ENCODE measurements at places on chromosomes 1 and 21.

- peak; percentile 80 for DNase-seq
Observed at GRCh38 chr1:8510041-8510823, 192.3 kb downstream of the SLC45A1 start.

- no peak for DNase-seq
Observed at GRCh38 chr1:204583909-204584632, 67.9 kb downstream of the MDM4 start.

- peak; percentile 20 for DNase-seq
Observed at GRCh38 chr1:85148524-85149250, 52.1 kb downstream of the SYDE2 start.

GRCh38 chr1:228736844-228737445 is 1.7 kb downstream of the RHOU start:
- peak; percentile 17 for DNase-seq

DNA sequence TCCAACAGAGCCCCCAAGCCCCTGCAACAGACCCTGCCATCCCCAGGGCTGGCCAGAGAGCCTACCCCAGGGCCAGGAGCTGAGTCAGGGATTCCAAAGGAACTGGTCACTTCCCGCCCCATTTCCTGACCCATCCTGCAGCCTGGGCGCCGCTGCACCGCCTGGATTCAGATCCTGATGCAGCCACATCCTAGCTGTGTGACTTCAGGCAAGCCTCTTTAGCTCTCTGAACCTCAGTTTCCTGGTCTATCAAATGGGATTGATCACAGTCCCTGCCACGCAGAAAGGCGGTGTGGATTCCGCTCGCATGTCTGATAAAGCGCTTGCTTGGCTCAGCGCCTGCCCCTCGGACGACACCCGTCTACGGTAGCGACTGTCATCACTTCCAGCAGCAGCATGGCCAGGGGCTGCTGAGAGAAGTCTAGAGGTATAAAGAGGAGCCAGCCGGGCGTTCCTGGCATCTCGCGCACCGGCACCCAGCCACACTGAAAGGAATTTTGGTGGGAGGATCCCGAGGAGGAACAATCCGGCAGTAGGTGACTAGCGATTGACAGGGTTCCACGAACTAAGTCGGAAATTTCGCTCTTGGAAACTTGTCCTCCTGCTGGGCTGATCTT is 10.1 kb downstream of the EPHA2 start:
- peak; percentile 94 for DNase-seq

GRCh38 chr1:153253693-153254092 is 5.8 kb upstream of the LORICRIN start:
- DNase-seq, result no peak

DNA sequence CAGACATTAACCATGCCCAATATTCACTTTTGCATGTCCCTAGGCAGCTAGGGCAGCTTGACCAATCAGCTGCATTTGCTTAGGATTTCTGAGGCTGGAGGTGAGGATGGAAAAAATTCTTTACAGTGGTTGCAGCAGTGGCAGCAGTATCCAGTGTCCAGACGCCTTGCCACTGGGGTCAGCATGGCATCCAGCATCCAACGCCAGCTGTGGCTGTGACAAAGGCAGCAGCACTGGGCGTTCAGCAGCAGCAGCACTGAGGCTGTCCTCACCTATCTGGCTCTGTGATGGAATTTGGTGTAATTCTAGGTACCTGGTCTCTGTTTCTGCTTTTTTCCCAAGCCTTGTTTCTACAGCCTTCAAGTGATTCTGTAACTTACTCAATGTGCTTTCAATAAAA is 15.5 kb downstream of the RHBDL2 start:
- no peak for DNase-seq

DNA sequence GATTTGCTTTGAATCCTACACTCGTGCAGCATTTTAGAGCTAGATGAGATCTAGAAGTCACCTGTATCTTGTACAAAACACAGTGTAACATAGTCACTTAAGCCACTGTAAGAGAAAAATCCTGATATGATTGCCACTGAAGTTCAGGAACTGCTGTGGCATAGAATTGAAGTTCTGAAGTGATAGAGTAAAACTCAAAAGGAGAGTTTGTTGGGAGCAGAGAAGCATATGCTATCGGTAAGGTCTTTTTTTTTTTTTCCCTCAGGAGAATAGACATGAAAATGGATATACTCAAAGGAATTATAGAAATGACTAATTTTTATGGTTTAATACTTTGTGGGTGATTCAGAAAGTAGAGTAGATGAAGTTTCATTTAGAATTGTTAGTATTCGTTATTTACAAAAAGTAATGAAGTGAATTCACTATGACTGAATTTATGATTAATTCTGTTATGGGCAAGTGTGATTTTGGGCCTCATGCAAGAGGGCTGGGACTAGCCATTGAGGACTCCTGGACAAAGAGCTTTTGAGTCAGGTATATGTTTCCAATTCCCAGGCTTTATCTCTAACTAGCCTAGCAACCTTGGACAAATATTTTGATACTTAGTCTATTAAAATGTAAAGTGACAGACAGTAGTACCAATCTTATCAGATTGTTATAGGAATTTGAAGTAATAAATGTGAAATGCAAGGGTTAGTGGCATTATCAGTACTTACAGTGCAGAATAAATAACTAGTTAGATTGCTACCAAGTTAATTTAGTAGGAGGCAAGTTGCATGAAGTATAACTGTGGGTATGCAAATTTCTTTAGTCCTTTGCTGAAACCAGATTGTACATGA is 3.1 kb downstream of the KCTD3 start:
- no peak for DNase-seq

DNA sequence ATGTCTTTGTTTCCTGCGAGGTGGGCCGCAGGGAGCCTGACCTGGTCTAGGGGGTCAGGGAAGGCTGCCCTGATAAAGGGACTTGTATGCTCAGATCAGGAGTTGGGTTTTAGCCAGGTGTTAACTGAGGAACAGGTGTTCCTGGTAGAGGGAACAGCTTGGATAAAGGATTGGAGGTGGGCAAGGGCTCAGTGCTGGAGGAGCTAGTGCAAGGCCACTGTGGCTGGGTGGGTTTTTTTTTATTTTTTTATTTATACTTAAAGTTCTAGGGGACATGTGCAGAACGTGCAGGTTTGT is 31.1 kb downstream of the A3GALT2 start:
- no peak for DNase-seq
